ENCODE measurements at places on chromosomes 12 and 14.

GRCh38 chr12:129949651-129950050 is 45.8 kb upstream of the TMEM132D start:
- no peak for DNase-seq

GRCh38 chr14:78875049-78875448 is 704.9 kb downstream of the NRXN3 start:
- DNase-seq: no peak

- peak; percentile 75 for DNase-seq
Measured at GRCh38 chr14:54676812-54677708, 110.1 kb downstream of the SAMD4A start.

GRCh38 chr12:49541911-49542505 is 3.2 kb downstream of the KCNH3 start:
- no peak for DNase-seq

DNA sequence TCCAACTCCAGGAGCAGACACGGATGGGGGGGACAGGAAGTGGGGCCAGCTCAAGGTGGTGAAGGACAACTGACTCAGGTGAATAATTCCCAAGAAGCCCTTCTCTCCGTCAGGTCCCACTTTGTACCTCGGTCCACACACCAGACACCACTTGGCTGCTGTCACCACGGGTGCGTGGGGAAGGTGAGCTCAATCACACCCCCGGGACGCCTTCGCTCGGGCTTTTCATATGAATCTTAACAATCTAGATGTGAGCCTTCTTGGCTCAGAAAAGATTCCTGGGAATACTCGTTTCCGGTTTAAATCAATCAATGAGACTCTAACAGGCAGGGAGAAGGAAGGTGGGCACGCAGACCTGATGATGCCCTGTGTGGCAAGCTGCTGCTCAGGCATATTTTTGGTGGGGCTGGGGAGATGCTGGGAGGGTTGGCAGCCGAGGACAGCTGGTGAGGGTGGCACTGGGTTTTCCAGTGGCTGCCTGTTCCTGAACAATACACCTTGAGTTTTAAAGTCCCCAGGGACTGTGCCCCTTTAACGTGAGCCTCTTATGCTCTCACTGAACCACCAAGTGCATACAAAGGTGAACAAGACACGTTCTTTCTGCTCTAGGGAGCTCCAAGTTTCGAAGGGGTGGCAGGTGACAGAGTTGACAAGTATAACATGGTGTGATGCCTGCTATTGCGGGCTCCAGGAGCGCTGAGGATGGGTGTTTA is 5.1 kb downstream of the TESC start:
- no peak for DNase-seq

DNA sequence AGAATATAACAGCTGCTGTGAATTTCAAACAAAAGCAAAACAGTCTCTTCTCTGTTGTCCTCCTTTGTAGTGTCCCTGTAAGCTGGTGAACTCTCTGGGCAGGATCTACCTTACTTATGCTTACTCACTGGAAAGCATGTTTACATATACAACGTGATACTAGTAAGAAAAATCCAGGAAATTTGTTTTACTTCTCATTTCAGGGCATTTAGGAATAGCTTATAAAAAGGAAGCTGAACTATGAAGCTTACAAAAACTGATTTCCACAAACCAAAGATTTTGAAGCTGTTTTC is 311.0 kb downstream of the NOVA1 start:
- no peak for DNase-seq

DNA sequence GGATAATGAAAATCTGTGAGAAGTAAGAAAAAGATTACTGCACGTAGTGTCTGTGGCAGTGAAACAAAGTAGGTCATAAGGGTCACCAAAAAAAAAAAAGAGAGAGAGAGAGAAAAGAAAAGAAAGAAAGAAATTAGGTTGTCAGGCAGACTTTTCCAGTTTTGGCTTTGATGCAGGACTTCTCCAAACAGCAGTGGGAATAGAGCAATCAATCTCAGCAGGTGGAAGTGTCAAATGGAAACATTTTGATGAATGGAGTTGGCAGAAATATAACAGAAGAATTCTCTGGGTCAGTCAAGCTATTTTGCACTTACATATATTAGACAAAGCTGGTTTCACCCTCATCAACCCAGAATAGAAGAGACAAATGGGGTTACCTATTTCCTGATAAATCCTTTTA is 745.8 kb downstream of the SLC6A15 start:
- DNase-seq: no peak

GRCh38 chr12:96247563-96247962 is 53.4 kb downstream of the ELK3 start:
- no peak for DNase-seq

DNA sequence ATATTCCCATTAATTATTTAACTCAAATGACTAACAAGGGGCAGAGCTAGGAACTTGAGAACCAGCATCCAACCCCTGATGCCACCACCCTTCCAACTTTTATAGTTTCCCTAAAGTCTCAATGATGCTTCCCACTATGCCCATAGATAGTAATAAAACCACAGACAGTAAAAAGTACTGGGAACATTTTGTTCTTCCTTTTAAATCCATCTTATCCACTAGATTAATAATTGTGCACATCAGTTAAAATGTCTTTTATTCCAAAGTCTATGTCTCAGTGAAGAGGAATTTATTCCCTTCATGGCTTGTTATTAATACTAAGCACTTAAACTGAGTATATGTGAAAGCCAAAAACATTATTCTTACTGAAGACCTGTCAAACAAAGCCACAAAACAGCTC is 45.8 kb downstream of the SINHCAF start:
- no peak for DNase-seq

DNA sequence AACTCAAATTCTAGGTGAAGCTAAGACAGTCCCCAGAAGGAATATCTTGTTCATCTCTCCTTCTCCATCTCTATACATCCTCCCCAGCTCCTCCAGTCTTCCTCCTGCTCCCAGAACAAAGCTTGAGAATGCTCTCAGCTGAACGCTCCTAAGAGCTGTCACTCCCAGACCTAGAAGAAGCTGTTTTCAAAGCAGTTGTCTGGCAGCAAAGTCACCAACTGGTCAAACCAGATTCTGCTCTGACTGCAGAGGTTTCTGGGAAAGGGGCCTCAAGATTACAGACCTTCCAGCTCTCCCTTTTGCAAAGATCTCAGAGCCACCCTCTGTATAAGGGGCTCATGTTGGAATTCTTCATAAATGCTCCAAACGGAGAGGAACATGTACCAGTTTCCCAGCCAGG is 9.6 kb upstream of the HSPB8 start:
- no peak for DNase-seq

- DNase-seq: no peak
Measured at GRCh38 chr12:32714772-32715171, 35.7 kb downstream of the DNM1L start.

GRCh38 chr14:24384169-24384568 is 14.6 kb upstream of the NYNRIN start:
- no peak for DNase-seq

GRCh38 chr14:105421723-105422615 is 2.3 kb downstream of the MTA1 start:
- no peak for DNase-seq

GRCh38 chr12:42278128-42278510 is 40.1 kb upstream of the YAF2 start:
- no peak for DNase-seq

DNA sequence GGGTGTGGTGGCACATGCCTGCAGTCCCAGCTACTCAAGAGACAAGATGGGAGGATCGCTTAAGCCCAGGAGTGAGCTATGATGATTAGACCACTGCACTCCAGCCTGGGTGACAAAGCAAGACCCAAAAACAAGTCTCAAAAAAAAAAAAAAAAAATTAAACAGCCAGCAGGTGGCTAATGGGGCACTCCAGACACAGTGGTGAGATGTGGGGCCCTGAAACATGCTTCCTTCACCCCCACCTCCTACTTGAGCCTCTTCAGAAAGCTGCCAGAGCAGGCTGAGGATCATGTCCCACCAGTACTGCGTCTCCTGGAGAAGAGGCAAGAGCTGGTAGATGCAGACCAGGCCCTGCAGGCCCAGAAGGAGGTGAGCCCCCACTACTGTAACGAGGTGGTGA is 2.1 kb downstream of the CFAP73 start:
- DNase-seq: no peak

DNA sequence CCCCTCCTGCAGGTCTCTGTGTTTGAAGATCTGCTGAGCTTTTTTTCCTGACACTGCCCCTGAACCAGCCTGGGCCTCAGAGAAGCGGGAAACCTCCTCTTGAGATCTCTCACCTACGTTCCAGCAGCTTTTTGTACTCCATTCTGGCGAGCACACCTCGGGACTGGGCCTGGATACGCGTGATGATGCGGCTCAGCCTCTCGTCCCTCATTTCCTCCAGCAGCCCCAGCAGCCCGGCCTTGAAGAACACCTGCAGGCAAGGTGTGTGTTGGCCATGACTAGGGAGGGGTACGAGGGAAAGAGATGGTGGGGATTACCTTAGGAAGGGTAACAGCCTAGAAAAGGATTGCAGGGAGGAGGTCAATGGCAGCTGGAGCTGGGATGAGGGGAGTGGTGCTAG is 10.3 kb downstream of the MYH7 start:
- no peak for DNase-seq

DNA sequence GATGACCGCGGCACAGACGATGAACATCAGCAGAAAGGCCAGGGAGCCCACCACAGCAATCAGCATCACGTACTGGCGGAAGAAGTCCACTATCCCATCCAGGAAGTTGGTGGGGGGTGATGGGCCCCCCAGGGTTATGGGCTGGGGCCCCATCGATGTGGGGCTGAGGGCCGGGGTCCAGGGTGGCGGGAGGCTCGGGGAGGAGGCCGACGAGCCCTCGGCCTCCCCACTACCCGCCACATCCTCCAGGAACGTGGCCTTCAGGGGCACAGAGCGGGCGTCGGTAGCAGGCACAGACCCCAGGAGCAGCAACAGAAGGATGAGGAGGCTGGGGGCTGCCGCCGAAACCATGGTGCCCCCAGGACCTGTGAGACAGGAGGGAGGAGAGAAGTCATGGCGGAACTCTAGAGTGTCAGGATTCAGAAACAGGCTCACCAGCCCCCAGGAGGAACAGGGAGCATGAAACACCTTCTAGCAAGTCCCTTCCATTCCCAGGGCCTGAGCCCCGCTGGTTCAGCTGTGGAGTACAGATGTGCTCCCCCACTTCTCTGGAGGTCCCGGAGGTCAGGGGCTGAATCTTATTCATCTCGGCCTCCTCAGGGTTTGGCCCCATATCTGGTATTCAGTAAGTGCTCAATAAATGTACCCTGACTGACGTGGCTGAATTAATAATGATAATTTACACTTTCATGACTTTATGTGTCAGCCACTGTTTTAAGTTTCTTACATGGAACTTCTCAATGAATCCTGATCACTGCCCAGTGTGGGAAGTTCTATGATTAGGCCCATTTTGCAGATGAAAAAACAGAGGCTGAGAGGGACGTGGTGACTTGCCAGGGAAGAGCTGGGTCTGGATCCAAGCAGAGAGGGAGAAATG is 5.6 kb downstream of the TMEM119 start:
- DNase-seq: no peak

GRCh38 chr14:61598980-61599379 is 96.3 kb upstream of the HIF1A start:
- no peak for DNase-seq

DNA sequence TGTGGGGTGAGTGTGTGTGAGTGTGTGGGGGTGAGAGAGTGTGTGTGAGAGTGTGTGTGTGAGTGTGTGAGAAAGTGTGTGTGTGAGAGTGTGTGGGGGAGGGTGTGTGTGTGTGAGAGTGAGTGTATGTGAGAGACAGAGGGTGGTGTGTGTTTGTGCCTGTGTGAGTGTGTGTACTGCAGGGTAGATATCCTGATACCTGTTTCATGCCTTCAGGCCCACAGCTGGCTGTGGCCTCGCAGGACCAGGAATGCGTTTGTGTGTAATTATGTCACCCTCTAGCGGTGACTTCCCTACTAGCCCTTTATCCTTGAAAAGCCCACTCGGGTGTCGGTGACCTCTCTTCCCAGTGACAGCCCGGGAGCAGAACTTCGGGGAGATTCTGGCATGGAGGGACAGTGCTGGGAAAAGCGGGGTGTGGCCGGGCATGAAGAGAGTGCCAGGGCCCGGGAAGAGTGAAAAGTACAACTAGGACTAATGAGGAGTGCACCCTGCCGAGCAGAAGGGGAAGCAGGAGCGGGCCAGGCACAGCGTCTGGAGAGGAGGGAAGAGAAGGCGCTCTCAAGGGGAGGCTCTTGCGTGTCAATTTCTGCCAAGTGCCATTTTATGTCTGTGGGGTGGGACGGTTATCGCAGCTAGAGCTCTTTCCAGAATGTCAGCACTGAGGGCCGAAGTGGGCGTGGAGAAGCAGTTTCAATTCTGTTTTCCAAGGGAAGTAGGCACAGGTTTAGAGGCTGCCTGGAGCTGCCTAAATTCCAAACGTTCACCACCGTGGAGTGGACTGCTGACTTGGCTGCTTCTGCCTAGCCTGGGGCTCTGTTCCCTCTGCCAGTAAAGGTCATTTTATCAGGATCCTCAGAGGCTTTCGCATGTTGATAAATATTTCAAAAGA is 11.0 kb upstream of the FBXL14 start:
- peak; percentile 78 for DNase-seq

GRCh38 chr12:42459336-42459847 is 130.2 kb downstream of the PRICKLE1 start:
- no peak for DNase-seq

GRCh38 chr12:107318556-107318805 is 225.1 kb upstream of the CRY1 start:
- no peak for DNase-seq

GRCh38 chr12:69779928-69780327 is 41.3 kb downstream of the RAB3IP start:
- DNase-seq: peak; percentile 27

DNA sequence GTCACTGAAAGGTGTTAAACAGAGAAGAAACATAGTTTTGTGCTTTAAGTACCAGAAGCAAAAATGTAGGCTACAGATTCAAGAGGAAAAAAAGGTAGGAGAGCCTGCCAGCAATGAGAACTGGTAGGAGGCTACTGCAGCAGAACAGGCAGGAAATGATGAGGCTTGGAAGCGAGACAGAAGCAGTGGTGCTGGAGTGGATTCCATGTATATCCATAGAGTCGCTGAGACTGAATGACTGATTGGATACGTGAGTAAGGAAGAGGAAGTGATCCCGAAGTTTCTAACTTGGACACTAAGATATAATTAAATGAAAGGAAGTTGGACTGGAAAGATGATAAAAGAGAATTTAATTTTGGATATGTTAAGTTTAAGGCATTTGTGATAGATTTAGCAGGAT is 45.0 kb upstream of the CCDC91 start:
- DNase-seq: no peak

- no peak for DNase-seq
Measured at GRCh38 chr12:50188241-50188781, 21.1 kb upstream of the CERS5 start.

GRCh38 chr12:55933169-55933798 is 2.3 kb downstream of the DGKA start:
- DNase-seq: peak; percentile 22

GRCh38 chr12:101115326-101115725 is 94.7 kb downstream of the SLC5A8 start:
- DNase-seq: no peak

DNA sequence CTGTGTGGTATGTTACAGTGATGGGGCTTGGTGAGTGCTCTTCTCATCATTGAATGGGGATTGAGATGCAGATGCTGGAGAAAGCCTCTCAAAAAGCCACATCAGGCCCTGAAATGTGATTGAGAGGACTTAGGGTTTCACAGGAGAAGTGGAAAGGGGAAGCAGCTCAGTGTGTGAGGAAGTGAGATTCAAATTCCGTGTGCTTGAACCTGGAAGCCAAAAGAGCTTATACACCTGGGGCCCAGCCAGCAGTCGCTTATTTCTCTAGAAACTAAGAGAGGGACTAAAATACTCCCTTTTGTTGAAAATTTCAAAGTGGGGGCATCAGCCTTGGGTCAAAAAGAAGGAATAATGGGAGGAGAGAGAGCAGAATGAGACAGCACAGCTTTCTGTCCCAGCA is 39.1 kb upstream of the GZMB start:
- no peak for DNase-seq

Data from HCT116 (cell line).